ENCODE measurements at places on chromosomes 12 and 14. TPM values are rescaled to one million over a fixed set of nuclear protein-coding genes. Genes with fewer than 3 reads are reported as not detected.

The ZFHX2 gene
- 0.24 TPM for polyA plus RNA-seq

The KRT4 gene
- not detected for polyA plus RNA-seq

The PLXNC1 gene
- polyA plus RNA-seq = 6.6 TPM

The GPD1 gene
- 3.7 TPM for polyA plus RNA-seq

The KLHL33 gene
- 0.05 TPM for polyA plus RNA-seq

The SERPINA10 gene
- polyA plus RNA-seq = 20.2 TPM

The DERA gene
- polyA plus RNA-seq = 24.0 TPM

The KRT6C gene
- polyA plus RNA-seq = not detected

The TEX22 gene
- 0.07 TPM for polyA plus RNA-seq

The ADAM21 gene
- polyA plus RNA-seq = 0.03 TPM

The KRT83 gene
- polyA plus RNA-seq = not detected

The OR6C74 gene
- not detected for polyA plus RNA-seq

The IL23A gene
- polyA plus RNA-seq = 0.33 TPM

DNA sequence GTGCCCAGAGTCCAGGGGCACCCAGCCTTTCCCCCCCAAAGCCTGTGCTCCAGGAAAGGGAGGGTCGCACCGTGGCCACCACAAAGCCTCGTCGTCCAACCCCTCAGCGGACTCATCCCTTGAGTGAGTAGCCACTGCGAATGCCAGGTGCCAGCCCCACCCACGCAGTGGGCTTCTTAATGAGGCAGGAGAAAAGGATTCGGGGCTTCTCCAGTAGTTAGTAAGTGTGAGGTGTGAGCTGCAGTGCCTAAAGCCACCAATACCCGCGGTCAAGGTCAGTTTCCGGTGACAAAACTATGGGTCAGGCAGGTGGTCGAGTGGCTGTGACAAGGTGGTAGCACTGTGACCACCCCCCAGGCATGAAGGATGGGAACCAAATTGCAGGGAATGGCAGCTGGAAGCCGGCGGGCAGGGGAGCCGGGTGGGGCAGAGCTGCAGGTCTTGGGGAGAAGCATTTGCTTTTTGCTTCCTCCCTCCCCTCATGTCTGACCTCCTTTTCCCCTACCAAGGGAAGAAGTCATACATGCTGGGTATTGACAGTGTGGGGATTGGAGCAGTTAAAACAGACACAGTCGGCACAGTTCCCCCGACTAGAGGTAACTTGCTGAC lies 8.0 kb downstream of the RAN start:
- DNase-seq = no peak

DNA sequence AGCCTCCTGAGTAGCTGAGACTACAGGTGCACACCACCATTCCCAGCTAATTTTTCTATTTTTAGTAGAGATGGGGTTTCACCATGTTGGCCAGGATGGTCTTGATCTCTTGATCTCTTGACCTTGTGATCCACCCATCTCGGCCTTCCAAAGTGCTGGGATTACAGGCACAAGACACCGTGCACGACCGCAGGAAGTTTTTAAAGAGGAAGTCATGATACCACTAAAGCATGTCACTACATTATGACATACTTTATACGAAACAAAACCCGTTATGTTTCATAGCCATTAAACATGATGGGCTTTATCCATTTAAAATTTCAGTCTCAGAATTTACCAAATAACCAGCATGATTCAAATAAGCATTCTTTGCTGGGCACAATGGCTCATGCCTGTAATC lies 83.8 kb upstream of the DUSP6 start:
- no peak for DNase-seq

DNA sequence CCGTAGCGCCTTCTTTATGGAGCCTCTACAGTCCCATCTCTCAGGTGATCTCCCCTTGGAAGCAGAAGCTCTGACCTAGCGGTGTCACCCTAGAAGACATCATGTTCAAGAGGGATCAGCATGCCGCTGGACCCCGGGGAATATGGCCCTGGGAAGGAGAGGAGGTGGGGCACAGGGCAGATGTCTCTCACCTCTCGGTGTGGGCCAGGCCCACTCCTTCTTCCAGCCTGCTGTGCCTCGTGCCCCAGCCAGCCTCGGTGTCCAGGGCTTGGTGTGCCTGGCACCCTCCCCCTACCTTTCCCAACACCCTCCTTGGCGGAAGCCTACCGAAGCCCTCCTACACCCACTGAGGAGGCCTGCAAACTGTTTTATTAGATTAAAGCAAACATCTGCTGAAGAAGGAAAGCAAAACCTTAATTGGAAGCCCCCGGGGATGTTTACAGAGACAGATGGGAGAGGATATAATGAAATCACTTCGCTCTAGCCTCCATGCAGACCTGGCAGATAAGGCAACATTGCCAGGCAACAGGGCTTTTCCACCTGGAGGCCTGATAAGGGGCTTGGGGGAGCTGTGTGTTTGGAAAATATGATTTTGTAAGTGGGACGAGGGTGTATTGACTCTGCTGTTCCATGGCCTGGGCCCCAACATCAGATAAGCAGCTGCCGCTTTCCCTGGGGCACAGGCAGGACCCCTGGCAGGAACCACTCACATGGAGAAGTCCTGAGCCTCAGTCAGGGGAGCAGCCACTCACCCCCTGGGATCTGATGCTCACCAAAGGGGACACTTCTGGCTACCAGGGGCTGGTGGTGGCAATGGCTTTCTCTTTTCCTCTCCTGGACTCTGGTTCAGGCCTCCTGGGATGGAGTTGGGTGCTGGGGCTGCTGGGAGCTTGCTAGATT lies 5.7 kb upstream of the CHGA start:
- DNase-seq = no peak

- DNase-seq = no peak
Measured at GRCh38 chr12:53147653-53148052, 32.9 kb upstream of the ZNF740 start.

DNA sequence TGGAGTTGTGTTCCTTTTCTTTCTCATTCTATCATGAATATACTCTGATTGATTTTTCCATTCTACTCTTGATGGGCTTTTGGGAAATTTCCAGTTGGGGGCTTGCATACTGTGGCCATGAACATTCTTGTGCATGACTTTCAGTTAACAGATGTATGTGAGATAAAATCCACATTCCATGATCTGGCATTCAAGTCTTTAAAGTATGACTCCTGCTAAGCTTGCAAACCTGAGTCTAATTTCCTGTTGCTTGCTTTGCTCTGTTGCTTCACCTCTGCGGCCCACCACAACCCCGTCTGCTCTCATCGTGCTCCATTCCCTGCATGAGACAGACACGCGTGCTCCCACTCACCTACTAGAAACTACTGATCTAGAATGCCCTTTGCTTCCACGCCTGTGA lies 24.3 kb upstream of the NPAS3 start:
- DNase-seq = no peak

DNA sequence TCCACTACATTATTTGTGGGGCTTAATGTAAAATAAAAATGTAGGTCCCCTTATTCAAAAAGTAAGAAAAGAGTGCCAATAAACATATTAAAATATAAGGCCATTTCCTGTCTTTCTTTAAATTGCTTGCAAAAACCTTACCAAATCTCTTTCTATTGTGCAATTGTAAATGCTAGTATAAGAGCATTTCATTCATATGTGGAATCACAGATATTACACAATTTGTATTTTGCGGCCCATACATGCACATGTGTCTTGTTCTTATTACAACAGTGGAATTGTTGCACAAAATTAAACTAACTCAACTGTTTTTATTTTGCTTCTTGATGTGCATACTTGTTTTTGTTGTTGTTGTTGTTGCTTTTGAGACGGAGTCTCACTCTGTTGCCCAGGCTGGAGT lies 20.1 kb upstream of the CRADD start:
- no peak for DNase-seq

- DNase-seq = no peak
Measured at GRCh38 chr14:50978529-50978871, 34.2 kb upstream of the PYGL start.

GRCh38 chr12:123267991-123268843 lies 3.4 kb downstream of the CDK2AP1 start:
- no peak for DNase-seq

DNA sequence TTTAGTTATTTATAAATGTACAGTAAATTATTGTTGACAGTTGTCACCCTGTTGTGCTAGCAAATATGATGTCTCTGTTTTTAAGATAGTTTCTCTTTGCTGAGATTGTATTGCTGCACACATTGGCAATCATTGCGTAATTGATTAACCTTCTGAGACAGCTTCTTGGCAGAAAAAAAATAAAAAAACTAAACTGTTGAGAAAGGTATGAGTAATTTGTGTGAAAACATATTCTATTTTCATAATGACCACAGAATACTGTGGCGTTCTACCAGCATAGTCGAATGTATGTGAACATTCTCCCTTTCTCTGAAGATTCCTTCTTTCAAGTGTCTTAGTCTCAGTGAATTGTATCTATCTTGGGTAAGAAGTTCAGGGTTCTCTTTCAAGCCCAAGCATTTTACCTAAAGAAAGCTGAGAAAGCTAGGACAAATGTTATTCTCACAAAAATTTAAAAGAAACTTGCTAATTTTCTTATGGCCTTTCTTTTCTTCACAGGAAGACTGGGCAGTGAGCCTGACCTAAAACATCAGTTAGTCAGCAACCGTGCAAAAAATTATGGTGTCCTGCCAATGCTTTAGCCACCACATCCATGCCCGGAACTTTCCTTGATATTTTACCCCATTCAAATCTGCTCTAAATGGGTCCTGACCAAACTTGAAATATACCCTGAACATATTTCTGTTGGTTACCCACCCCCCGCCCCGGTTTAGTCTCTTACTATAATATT lies 69.0 kb upstream of the REP15 start:
- DNase-seq = no peak

GRCh38 chr12:113452458-113452857 lies 19.2 kb downstream of the LHX5 start:
- DNase-seq = no peak

DNA sequence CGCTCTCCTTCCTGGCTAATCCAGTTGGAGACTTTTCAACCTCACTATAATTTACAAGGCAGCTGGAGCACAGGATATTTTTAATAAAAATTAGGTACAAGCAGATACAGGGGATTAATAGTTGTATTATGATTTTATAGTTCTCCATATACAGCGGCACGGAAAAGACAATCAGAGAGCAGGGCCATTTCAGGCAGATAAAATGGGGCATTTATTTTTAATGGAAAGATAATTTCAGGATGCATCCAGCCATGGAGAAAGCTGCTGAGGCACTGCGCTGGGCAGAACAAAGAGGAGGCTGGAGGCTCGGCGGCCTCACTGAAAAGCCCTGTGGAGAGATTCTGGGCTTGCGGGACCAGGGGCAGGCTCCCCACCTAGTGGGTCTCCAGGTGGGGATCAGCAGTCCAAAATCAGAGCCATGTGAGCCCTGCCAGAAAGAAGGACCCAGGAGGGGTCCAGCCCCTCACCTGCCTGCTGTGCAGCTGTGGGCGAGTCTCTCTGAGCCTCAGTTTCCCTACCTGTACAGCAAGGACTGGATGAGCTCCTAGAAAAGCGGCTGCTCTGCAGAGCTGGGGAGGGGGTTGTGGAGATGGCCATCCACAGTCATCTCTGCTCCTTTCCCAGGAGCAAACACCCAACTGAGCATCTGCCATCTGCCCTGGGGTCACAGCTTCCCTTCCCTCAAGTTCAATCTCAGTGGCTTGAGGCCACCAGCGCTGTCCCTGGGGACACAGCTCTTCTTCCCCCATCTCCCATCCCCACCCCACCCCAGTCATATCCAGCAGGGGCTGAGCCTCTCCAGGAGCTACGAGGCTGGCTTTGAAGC lies 23.9 kb upstream of the C14orf180 start:
- DNase-seq = no peak

GRCh38 chr12:98121963-98122362 lies 393.4 kb upstream of the TMPO start:
- DNase-seq = no peak

DNA sequence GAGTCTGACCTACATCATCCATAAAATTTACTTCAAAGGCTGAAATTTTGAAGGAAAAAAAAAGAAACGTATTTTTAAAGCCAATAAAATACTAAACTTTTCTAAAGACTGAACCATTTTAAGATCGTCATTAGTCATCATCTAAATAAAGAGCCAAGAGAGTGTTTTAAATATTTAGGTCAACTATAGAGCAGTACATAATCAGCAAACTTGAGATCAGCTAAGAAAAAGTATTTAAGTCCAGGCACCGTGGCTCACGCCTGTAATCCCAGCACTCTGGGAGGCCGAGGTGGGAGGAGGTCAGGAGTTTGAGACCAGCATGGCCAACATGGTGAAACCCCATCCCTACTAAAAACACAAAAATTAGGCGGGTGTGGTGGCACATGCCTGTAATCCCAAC lies 35.5 kb downstream of the HECTD1 start:
- no peak for DNase-seq

- peak; percentile 99 for DNase-seq
Measured at GRCh38 chr14:21557084-21557901, 22.6 kb downstream of the OR10G3 start.

GRCh38 chr14:76348898-76349297 lies 27.0 kb upstream of the ESRRB start:
- no peak for DNase-seq

DNA sequence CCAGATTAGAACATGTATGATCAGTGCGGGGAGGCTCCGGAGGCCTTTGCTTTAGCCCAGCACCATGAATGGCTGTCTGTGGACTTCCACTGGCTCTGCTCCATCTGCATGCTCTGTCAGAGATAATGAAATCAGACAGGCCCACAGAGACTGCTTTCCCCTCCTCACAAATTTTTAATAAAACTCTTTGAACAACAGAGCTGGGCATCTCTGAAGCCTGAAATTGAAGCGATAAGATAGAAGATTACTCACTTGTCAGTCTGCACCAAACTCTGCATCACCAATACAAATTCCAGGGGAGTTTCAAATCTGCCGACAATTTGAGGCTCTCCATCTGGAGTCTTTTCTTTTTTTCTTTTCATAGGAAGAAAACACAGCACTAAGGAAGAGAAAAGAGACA lies 110.0 kb downstream of the DYRK2 start:
- no peak for DNase-seq

GRCh38 chr12:104583301-104583700 lies 126.6 kb downstream of the CHST11 start:
- no peak for DNase-seq

- peak; percentile 9 for DNase-seq
Measured at GRCh38 chr12:7642287-7642686, 23.4 kb downstream of the APOBEC1 start.

DNA sequence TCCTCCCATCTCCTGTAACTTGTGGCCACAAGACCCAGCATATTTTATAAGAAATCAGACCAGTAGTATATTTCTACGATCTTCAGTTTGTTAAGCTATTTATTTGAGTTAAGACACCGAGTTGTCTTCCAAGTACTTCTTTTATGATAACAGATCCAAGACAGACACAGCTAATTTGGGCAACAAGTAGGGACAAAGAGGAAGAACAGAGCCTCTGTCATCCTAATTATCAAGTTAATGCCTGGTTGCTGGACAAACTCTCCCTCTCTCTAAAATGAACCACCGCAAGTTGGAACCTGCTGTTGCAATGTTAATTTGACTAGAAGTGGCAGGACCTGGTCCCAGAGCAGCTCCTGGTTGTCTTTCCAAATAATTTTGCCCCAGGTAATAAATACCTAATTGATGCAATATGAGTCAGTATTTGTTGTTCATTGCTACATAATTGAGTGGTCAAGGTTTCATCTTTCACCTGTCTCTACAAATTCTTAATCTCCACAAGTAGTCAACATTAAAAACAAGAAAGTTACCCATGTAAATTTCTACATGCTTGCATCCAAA lies 323.7 kb downstream of the PAWR start:
- no peak for DNase-seq

DNA sequence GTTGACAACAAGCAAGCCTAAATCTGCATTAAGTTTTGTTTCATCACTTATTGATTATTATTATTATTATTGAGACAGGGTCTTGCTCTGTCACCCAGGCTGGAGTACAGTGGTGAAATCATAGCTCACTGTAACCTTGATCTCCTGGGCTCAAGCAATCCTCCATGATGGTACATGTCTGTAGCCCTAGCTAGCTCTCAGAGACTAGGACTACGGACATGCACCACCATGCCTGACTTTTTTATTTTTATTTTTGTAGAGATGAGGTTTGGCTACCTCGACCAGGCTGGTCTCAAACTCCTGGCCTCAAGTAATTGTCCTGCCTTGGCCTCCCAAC lies 35.7 kb upstream of the STK38L start:
- DNase-seq = no peak
